ENCODE measurements at places on chromosomes 1 and 21.

DNA sequence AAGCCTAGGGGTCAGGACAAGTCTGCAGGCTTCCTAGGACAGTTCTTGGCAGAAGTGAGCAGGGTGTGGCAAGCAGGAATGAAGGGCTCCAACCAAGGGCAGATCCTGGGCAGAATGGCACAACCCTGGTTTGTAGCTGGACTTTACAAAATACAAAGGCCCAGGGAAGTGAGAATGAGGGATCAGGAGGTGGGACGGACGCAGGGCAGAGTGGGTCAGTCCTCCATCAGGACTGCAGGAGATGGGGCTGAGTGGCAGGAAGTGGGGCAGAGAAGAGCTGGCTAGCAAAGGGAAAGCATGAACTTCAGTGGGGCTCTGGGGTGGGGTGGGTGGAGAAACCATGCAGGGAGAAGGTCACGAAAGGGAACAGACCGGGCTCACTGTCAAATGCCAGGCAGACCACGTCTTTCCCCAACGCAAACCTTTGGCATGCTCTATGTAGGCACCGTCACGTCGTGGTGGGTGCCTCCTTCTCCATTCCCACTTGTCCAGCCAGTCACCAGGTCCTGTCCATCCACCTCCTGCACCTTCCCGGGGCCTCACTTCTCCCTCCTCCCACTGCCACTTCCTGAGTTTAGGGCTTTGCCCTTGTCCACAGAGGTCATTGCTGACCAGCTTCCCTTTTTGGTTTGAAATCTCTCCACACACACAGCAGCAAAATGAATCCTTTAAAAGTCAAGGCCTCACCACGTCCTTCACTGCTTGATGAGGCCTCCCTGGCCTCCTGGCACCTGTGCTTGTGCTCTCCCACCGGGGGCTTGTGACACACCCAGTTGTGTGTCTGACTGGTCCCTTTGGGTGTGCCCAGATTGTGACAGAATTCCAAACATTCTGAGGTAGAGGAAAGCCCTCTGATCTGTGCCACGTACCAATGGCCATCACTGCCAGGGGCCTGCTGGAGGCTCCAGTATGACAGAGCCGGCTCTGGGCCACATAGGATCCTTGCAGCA lies 8.7 kb upstream of the CLDN19 start:
- no peak for DNase-seq

DNA sequence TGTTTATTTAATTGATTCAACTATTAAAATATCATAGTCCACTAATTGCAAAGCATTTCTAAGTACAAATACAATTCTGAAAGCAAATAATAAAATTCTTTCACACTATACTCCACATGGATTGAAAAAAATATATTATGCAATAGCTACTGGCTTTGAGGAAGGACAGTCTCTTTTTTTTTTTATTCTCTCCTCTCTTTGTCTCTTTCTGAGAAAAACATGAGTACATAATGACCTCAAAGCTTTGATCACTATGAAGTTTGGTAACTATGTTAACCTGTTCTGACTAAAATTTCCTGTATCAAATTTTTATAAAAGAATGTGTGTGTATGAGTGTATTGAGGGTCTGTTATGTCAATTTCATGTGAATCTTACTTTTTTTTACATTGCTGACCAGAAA lies 96.2 kb downstream of the RGS2 start:
- DNase-seq, result no peak

GRCh38 chr1:12158357-12159092 lies 8.3 kb upstream of the TNFRSF1B start:
- no peak for DNase-seq

DNA sequence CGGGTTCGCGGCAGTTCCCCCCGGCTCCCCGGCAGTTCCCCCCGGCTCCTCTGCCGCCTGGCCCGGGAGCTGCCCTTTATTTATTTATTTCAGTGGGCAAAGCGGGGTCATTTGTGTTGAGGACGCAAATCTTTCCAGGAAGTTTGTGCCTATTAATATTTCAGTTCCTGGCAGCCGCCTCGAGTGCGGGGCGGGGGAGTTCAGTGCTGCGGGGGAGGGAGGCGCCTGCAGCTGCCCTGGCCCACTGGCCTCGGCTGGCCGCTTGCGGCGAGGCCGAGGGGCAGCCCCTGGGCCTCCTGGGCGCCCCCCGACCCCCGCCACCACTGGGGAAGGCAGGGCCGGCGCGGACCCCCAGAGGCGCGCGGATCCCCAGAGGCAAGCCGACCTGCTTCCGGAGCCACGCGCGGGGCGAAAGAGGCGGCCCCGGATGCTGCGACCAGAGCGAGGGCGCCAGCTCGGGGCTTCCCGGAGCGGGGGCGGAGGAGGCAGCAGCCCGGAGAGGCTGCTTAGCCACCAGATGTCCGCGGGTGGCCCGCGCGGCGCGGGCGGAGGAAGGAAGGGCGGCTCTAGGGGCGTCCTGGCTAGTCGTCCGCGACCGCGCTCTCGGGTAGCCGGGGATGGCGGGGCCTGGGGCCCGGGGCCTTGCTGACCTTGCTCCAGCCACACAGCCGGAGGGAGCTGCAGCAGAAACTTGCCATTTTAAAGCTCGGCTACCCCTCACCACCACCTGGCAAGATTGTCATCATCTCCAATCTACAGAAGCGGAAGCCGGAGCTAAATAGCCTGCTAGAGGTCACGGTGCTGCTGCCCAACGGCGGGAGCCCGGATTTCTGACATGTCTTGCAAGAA lies 48.0 kb downstream of the H3-3A start:
- peak; percentile 66 for DNase-seq

- DNase-seq, result no peak
These were observed 118.0 kb upstream of the IPO9 start for GRCh38 chr1:201710632-201711597.

DNA sequence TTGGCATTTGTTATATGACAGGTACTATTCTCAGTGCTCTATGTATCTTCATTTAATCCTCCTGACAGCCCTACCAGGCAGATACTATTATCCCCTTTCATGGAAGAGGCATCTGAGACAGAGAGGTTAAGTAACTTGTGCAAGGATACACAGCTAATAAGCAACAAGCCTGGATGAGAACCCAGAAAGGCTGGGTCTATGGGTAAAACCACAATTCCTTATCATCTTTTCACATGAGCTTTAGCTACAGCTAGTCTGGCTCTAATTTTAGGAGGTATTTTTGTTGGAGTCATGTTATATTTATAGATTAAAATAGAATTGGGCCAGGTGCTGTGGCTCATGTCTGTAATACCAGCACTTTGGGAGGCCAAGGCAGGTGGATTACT lies 27.7 kb downstream of the DNTTIP2 start:
- no peak for DNase-seq

DNA sequence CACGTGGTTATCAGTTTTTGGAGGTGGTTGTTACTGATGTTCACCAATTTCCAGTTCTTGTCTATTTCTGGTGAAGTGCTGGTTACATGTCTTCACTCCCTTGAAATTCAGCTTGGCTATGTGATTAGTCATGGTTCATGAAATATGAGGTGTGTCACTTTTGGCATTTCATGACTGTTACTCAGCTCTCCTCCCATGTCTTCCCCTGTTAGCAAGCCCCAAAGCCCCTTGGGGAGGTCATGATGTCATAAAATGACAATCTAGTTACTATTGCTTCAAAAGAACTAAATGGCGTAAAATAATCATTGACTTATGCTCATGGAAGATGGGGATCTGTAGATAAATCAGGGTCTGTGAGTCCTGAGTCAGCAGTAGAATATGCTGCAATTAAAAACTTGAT lies 425.1 kb downstream of the SETD4 start:
- no peak for DNase-seq

GRCh38 chr1:94723894-94724293 lies 96.3 kb upstream of the SLC44A3 start:
- no peak for DNase-seq

GRCh38 chr1:234553240-234554188 lies 56.5 kb downstream of the IRF2BP2 start:
- DNase-seq, result peak; percentile 72

- DNase-seq, result no peak
These were observed 33.5 kb upstream of the AGL start for GRCh38 chr1:99816656-99817055.

- no peak for DNase-seq
These were observed 7.1 kb downstream of the ZC3H12A start for GRCh38 chr1:37481289-37482003.

DNA sequence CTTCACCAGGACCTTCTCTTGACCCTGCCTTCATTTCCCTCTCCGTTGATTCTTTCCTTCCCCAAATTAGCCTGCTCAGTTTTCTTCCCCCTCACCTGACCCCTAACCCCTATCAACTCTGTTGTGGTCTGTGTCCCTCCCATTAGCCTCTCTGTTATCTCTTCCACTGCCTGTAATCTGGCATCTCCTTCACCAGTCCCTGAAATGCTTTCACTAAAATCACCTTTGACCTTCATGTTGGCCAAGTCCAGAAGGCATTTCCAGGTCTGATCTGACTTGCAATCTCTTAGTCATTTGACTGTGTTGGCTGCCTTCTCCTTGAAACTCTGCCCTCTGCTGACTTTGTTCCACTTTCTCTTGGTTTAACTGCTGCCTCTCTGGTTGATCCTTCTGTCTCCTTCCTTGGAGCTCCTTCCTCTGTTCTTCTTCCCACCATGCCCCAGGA lies 28.2 kb downstream of the ATP8B2 start:
- peak; percentile 76 for DNase-seq

- no peak for DNase-seq
These were observed 23.3 kb downstream of the RPRD2 start for GRCh38 chr1:150387200-150387599.

- no peak for DNase-seq
These were observed 98.6 kb upstream of the PAPPA2 start for GRCh38 chr1:176364236-176364905.

- DNase-seq, result no peak
These were observed 155.1 kb downstream of the VPS13D start for GRCh38 chr1:12384836-12385456.

GRCh38 chr1:239757716-239758115 lies 334.0 kb upstream of the FMN2 start:
- DNase-seq, result no peak

DNA sequence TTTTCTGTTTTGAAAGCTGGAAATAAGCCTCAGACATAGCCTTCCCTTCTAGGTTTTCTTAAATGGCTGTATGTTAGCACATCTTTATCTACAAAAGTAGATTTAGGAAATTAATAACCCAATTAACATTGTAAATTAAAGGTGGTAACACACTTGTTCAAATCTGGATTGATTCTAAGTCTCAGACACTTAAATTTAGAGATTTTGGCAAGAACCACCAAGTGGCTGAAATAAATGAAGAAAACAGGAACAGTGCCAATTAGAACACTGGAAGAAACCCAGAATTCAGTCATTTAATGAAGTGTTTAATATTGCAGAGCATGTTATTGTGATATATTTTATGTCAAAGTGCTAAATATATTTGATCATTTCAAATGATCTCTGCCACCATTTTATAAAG lies 628.2 kb downstream of the USP25 start:
- DNase-seq, result no peak

DNA sequence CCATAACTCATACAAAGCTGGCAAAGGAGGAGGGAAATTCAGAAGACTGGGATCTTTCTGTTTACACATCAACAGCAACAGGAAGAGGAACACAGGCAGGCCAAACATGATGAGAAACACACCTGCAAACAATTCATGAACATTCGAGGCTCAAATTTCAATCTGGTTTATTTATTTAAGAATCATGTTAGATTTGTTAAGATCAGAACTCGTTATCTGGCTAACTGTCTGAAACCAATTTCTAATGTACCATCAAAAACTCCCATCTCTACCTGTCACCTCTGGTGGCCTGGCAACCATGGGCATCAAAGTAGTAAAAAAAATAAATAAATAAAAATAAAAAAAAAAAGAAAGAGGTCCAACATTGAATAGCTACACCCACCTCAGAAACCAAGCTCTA lies 9.8 kb downstream of the LBR start:
- no peak for DNase-seq

- no peak for DNase-seq
These were observed 239.5 kb downstream of the FOXD2 start for GRCh38 chr1:47677241-47677940.

DNA sequence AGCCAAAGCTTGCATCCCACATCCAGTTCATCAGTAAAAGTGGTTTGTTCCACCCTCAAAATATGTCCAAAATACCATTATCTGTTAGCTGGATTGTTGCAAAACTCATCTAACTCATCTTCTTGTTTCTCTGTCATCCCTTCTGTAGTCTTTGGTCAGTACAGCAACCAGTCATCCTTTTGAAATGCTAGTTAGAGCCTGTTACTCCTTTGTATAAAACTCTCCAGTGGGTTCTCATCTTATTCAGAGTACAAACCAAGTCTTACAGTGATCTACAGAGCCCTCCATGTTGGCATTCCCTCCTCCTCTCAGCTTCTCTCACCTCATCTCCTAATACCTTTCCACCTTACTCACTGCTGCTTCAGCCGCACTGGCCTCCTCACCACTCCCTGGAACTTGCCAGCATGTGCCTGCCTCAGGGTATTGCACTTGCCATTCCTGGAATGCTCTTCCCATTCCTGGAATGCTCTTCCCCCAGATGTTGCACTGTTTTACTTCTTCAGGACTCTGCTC lies 70.6 kb downstream of the LAMC1 start:
- DNase-seq, result no peak

- no peak for DNase-seq
These were observed 99.6 kb downstream of the EIF4G3 start for GRCh38 chr1:21077085-21077484.

- no peak for DNase-seq
These were observed 28.4 kb downstream of the TRIM45 start for GRCh38 chr1:117093091-117093534.

Measured in CMK (cell line).